ENCODE measurements at places on chromosomes 11 and 22. TPM values are rescaled to one million over a fixed set of nuclear protein-coding genes. Genes with fewer than 3 reads are reported as not detected.

DNA sequence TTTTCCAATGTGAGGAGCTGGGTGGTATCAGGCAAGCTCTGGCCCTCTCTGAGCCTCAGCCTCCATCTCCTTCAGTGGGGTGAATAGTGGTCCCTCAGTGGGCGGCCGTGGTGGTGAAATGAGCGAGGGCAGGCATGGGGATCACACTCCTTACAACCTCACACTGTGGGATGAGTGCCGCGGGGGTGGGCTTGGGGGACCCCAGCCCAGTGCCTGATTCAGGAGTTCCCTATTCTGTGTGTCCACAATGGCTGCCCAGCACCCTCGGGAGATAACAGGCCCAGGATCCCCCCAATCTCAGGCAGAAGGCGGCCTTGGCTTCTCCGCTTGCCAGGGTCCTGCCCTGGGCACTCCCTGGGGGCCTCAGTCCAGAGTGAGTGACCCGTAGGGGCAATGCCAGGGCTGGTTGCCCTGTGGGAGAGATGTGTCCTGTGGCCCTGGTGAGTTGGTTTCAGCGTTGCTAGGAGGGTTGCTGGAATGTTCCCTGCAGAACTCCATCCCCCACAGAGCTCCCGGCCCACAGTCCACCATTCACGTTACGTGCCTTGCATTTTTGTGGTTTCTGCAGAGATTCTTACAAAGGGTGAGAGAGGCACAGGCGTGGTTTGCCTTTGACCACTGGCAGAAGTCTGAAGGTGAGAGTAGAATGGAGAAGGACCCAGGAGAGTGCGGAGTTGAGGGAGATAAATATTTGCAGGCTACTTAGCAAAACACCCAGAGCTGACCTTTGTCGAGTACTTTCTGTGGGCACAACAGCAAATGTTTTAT, 2.9 kb downstream of the ALDH3B1 start:
- DNase-seq, result peak; percentile 98

Gene ANO5
- 10.9 TPM for total RNA-seq

GRCh38 chr11:95335989-95336388, 105.0 kb upstream of the SESN3 start:
- no peak for DNase-seq

GRCh38 chr22:46320166-46320710, 15.3 kb upstream of the TRMU start:
- no peak for DNase-seq

Gene AIFM3
- 2.0 TPM for total RNA-seq

Gene KRTAP5-1
- total RNA-seq, result not detected

DNA sequence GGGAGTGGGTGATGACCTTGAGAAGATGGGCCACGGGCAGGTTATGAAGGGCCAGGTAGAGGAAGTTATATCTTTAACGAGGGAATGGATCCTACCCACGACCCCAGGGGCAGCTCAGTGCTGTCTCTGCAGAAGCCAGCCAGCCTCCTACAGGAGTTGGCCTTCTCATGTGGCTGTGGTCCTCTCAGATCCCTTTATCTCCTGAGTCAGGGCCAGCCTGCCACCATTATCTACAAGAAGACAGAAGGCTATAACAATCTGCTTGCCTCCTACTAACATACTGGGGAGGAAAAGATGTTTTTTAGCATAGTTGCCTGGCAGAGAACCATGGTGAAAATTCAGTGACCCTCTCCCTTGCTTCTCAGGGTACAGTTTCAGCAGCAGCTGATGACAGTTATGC, 7.0 kb upstream of the YWHAH start:
- peak; percentile 19 for DNase-seq

- no peak for DNase-seq
Observed at GRCh38 chr11:123745764-123746451, 4.4 kb upstream of the ZNF202 start.

DNA sequence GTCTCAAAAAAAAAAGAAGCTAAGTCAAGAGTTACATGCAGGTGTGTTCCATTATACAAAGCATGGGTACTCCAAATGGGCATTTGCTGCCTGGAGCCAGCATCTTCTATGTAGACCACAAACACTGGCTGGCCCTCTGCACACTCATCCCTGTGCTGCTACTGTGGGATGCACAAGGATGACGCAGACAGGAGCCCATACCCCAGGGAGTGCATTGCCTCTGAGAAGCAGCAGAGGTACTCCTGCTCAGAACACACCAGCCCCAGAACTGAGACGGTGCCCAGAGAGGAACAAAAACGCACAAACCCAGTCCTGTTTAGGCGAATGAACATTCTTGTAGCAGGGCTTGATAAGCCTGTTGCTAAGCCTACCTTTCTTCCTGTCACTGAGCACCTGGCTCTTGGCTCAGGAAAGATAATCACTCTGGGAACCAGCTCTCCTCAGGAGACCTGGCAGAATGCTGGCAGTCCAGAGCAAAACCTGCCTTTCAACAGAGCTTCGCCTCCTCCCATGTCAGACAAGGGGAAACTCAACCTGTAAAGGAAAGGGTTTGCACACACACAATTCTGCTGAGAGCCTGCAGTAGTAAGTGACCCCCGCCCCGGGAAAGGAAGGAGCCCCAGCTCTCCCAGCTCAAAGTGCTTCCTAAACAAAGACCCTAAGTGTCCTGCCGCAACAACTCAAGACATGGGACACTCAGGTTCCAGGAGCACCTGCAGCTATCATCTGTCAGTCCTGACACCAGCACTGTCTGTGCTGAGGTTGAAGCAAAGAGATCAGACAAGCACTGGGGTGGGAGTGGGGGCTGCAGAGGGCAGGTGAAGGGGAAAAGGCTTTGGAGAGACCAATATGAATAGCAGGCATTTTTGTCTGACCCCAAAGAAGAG, 145.7 kb downstream of the TENM4 start:
- DNase-seq, result no peak
